ENCODE measurements at places on chromosomes 16 and 17.

- no peak for DNase-seq
Observed at GRCh38 chr17:41013181-41013580, 4.3 kb upstream of the KRTAP3-1 start.

DNA sequence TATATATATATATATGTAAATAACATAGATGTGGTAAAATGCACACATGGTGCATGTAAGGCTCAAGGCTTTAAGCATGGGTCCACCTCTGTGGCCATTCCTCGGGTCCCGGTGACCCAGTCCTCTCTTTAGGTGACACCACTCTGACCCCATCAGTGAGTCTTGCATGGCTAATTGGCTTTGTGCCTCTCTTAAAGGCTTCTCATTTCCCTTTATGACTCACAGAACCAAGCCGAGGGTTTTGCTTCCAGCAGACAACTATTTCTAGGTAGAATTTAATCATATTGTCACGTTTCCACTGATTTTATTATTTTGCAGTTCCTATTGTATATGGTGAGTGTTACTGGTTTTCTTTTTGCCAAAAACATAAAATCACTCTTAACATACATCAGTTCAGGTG, 59.7 kb downstream of the PLCG2 start:
- no peak for DNase-seq

GRCh38 chr16:29645694-29646187, 17.3 kb upstream of the SPN start:
- DNase-seq, result no peak

DNA sequence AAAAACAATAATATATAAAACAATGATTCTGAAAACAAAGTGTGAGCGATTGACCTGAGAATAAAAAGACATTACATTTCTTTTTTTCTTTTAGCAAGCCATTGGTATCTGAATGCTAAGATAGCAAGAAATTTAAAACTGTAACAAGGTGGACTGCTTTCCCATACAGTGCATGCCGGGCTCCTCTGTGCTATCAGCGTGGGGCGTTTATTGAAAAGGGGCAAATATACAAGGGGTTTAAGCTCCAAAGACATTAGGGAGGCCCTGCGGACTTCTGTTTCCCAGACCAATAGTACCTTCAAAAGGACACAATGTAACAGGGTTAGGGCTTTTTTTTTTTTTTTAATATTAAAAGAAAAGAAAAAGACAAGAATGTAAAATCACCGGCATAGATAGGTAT, 261.3 kb downstream of the ZFHX3 start:
- no peak for DNase-seq

- no peak for DNase-seq
Observed at GRCh38 chr16:24135624-24136565, 120.2 kb upstream of the CACNG3 start.

DNA sequence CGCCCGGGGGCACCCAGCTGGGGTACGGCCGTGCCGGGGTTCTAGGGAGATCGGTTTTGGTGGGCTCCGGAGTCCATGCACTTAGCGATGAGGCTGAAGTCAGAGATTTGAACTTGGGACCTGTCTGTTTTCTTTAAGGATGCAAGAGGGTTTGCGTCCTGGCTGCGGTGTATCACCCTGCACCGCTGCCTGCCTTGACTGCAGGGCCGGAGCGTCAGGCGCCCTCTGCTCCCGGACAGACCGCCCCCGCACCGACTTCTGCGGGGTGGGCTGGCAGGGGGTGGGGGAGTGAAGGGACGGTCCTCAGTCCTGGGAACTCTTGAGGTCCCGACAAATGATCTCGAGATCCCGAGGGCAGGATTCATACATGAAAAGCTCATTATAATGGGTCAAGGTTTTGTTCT, 701 bp downstream of the PDP2 start:
- no peak for DNase-seq

DNA sequence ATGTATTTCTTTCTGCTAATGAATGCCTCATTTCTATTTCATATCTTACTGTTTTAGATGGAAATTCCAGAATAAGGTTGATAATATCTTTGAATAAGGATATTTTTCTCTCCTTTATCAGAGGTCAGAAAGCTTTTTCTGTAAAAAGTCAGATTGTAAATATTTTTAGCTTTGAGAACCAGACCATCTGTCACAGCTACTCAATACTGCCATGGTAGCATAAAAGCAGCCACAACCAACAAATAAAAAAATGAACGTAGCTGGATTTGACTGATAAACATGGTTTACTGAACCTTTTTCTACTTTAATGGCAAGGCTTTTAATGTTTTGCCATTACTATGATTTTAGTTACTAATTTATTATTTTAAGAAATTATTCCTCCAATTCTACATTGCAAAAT, 217.4 kb upstream of the COX10 start:
- no peak for DNase-seq

- no peak for DNase-seq
Observed at GRCh38 chr17:47204722-47205418, 4.3 kb upstream of the MYL4 start.

All from activated T-helper 1 cell treated with anti-CD3 and anti-CD28 coated beads, Interleukin-2, amount 50 U/mL, for 16 hours (primary cell).